Lung (tissue), 17 donors: ENCODE measurements at places on chromosomes 12 and 14. TPM values are rescaled to one million over a fixed set of nuclear protein-coding genes. Genes with fewer than 3 reads are reported as not detected.

- peak; percentile 28 for DNase-seq
Measured at GRCh38 chr14:29905543-29905942, 22.1 kb downstream of the PRKD1 start.

DNA sequence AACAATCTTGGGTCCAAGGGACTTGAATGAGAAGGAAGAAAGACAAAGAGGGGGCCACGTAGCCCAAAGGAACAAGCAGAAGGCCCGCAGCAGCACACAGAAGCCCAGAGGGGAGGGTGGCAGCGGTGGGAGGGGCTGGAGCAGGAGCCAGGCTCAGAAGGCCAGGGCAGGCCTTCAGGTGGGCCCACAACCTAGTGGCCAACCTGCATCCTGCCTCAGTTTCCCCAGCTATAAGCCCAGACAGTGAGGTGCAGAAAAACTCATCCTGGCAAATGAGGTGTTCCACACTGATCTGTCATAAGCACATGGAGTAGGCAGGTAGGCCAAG lies 34.1 kb downstream of the LTBP2 start:
- DNase-seq: no peak

DNA sequence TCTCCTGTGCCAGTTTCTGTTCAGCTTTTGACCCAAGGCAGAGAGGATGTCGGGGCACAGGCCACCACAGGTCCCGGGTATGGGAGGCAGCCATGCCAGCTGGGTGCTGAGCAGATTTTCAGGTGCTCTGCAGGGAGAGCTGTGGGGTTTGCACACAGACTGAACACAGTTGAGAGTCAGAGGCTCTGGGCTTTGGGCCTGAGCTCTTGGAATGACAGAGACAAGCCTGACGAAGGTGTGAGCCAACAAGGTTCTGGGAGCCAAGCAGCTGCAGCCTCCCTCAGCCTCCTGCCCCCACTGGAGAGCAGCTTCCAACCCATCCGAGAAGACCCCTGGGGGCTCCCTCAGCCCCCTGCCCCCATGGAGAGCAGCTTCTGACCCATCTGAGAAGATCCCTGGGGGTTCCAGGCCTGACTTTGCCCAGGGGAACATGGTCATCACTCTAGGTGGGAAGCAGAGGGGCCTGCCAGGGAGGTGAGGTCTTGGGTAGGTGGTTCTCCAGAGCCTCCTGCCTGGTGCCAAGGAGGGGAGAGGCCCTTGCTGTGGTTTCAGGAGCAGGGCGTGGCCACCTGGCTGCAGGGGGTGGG lies 13.8 kb downstream of the FBRSL1 start:
- no peak for DNase-seq

- DNase-seq: no peak
Measured at GRCh38 chr14:97824218-97824617, 1027.0 kb downstream of the VRK1 start.

DNA sequence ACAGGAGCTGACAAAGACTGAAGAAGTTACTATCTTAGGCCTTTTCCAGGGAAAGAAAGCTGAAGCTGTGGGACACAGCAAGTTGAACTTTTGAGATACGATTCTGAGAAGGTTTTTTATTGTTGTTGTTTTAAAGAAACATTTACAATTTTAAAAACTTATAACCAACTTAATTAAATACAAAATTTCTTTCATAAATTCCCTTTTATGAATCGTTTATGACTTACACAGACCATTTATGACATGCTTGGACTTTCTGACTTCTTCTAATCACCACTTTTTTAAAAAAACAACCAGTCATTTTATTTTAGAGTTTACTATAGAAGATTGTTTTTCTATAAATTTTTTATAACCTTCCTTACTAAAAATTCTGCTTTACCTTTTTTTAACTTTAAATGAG lies 68.7 kb downstream of the DHRS2 start:
- peak; percentile 15 for DNase-seq

DNA sequence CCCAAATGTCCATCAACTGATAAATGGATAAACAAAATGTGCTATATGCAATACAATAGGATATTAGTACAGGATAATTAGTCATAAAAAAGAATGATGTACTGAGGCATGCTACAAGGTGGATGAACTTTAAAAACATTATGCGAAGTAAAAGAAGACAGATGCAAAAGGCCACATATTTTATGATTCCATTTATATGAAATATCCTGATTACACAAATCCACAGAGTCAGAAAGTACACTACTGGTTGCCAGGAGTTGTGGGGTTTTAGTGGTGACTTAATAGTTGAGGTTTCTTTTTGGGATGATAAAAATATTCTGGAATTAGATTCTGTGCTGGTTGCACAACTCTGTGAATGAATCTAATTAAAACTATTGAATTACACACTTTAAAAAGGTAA lies 12.6 kb downstream of the TRIM9 start:
- DNase-seq: no peak

DNA sequence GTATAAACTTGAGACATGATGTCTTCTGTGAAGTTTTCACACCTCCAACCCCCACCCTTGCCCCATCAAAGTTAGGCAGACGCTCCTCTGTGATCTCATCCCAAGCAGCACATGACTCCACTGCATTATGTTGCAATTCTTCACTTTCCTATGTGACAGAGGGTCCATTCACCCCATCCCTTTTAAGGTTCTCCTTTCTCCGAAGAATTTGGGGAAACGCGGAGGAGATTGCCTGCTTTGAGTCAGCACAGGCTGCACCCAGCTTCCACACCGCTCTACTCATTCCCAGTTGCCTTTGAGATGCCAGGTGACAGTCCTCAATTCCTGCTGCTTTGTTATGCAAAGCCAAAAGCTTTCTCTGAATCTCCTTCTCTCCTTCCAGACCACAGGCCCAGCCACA lies 61.8 kb downstream of the PHLDA1 start:
- no peak for DNase-seq

DNA sequence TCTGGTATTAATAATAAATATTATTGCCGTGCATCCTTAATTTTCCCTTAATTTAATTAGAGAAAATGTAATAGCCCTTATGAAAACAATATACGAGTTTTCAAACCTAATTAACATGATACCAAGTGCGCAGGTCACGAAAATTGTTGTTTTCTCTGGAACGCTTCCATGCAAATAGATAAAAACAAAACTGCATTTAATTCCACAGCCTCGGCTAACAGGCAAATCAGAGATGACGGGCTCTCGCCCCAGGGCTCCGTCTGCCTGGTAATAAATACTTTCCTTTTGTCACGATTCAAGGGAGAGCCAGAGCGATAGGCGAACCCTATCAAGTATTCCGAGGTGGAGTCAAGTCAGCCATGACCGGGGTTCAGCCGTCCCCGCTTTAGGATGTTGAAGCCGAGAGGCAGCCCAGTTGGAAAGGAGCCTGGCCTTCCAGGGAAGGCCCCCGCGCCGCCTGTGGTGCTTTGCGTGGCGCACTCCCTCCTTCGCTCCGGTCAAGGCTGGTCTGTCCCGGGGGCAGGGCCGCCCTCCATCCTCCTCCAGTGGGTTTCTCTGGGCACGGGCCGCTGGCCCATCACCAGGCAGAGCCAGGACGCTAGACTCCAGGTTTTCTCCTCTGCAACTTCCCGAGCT lies 137.8 kb upstream of the GSC start:
- DNase-seq: no peak

- DNase-seq: no peak
Measured at GRCh38 chr12:115297445-115297844, 613.5 kb upstream of the TBX3 start.

GRCh38 chr12:54420766-54421144 lies 1.7 kb upstream of the ITGA5 start:
- peak; percentile 25 for DNase-seq

DNA sequence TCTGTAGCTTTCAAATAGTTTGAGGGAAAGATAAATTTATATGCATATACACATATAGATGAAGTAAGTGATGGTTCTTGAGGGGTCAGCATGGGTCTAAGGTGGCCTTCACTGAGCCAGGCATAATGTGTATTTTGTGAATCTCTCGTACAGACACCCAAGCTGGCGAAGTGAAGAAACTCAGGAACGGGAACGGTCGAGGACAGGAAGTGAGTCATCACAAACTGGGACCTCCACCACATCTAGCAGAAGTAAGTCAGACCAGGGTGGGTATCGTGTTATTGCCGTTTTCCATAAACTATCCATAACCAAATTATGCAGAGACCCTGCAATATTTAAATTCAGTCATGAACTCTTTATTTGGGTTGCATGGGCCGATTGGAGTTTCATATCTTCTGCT lies 15.4 kb upstream of the TNS2 start:
- DNase-seq: no peak

DNA sequence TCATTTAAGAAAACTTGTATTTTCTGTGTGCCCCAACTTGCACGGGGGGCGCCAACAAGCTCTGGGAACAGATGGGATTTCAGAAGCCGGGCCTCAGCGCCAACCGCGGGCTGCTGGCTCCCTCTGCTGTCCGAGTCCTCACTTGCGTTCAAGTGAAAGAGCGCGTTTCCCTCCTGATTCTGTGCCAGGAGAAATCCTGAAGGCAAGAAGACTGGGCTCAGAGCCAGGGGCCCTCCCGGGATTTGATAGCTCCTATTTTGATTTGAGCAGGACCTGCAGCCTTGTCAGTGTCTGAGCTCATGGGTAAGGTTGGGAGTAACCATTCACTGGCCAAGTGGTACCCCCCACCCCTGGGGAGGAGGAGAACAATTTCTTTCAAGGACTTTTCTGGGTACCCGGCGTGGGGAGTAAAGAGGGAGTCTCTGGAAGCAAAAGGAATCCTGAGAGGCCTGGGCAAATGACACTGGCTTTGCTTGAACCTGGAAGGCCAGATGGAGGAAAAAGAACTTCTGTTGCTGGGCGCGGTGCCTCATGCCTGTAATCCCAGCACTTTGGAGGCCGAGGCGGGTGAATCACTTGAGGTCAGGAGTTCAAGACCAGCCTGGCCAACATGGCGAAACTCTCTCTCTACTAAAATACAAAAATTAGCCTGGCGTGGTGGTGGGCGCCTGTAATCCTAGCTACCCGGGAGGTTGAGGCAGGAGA lies 179.0 kb upstream of the RGS6 start:
- peak; percentile 95 for DNase-seq

DNA sequence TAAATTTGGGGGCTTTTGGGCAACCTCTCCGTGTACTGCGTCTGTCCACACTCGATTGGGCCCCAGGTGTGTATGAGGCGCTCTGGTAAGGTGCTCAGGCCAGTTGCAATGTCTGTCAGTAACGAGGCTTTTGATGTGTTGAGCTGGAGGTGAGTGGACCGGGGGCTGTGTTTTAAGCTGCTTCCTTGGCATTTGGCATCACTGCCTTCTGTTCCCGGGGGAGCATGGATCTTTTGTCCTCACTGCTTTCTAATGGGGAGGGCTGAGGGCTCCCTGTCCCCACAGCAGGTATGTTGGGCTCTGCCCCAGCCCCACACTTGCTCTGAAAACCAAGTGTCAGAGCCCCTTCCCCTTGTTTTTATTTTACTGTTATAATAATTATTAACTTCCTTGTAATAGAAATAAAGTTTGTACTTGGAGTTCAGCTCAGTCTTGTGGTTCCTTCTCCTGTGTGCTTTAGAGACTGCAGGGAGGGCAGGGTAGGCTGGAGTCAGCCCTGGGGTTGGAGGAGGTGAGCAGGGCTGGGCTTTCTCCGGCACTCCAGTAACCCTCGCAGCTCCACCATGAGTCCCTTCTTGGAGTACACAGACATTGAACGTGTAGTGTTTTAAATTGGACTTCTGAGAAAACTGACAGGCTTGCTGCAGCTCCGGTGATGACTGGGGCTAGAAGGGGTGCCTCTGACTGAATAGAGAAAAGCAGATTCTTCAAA lies 28.0 kb downstream of the TRAFD1 start:
- no peak for DNase-seq

GRCh38 chr12:133129368-133130037 lies 571 bp downstream of the ZNF891 start:
- no peak for DNase-seq

DNA sequence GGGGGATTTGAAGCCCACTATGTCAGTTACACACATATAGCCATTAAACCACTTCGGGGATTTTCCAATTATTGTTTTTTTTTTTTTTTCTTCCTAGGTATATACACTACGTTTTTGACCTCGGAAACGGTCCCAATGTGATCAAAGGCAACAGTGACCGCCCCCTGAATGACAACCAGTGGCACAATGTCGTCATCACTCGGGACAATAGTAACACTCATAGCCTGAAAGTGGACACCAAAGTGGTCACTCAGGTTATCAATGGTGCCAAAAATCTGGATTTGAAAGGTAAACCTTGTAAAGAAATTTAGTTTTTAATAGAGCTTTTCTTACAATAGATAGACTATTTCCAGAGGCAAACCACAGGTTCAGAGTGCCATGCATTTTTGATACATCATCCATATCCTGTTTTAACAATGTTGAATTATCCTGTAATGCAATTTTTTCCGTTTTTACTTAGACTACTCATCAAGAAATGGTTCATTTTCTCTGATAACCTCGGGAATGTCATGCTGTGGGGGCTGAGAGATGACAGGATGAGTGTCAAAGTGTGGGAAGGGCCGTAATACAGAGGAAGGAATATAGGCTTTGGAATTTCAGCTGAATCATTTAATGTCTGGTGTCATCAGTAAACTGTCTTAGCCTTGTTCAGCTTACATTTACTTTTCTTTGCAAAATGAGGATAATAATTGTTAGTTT lies 797.1 kb downstream of the NRXN3 start:
- DNase-seq: no peak

DNA sequence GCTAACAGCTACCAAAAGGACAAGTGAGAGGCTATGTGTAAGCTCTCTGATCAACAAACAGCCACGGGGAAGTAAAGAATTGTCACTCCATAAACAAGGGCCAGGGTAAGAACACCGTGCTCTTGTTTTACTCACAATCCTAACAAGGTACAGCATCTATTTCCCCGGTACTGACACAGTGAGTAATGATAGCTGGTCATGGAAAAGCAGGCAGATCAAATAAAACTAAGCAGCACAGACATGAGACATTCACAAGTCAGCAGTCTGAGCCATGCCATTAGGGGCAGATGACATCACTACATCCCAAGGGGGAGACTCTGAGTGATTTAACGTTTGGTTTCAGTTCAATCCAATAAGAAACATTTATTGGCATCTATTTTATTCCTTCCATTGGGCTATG lies 54.4 kb downstream of the ARL6IP4 start:
- no peak for DNase-seq

The SMCO3 gene
- total RNA-seq: 1.3 TPM

The FBXW8 gene
- 18.5 TPM for total RNA-seq

The GNB3 gene
- 3.3 TPM for total RNA-seq

The SRRM4 gene
- 0.20 TPM for total RNA-seq

The PRB2 gene
- not detected for total RNA-seq

The GRIN2B gene
- total RNA-seq: 0.25 TPM
